ENCODE measurements at places on chromosomes 7 and 10.

- DNase-seq, result no peak
Observed at GRCh38 chr10:103497161-103497915, 3.8 kb downstream of the NEURL1 start.

DNA sequence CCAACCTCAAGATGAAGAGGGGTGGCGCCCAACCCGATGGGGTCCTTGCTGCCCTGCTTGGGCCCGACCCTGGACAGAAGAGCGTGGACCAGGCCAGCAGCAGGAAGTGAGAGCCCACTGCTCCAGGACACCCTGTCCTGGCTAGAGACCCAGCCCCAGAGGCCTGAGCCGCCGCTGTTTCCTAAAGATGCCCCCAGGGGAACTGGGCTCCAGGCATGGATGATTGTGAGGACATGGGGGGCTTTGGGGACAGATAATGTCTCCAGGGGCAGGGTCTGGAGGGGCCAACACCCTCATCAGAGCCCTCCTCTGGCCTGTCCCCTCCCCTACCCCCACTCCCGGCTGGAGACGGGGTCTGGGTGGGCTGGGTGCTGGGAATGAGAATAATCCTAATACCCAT, 71.7 kb downstream of the MYL10 start:
- peak; percentile 45 for DNase-seq

- DNase-seq, result no peak
Observed at GRCh38 chr10:133484818-133485217, 31.1 kb downstream of the SCART1 start.

DNA sequence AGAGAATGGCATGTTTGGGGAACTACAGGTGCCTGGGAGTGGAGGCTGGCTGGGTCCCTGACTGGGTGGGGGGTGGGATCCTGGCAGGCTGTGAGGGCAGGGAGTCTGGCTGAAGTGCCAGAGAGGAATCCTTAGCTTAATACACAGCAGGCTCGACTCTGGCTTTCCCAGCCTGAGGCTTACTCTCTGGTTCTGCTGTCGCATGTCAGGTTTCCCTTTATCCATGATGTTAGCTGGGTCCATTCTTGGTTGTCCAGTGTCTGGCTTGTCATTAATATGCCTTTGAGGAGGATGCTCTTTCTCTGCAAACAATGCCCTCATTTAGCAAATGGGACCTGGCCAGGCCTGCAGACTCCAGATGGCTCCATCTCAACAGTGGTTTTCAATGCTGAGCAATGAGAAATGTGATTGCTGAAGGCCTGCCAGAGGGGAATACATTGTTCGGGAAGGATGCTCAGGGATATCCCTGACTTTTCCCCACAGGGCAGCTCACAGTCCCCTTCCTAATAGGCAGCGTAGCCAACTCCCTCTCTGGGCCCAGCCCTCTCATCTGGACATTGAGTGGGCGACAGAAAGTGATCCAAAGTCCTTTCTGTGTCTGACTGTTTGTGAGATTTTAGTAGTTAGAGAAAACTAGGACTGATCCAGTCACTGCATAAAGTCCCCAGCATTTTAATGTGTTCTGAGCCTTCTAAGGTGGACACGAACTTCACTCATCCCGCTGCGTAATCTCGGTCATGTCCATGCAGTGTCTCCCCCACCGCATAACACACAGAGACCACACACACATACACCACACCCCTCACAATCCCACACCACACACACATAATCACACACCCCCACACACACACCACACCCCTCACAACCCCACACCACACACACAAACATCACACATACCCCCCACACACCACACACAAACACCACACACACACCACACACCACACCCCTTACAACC, 124.9 kb downstream of the ANLN start:
- DNase-seq, result peak; percentile 82

GRCh38 chr7:33790746-33791145, 114.6 kb upstream of the BMPER start:
- DNase-seq, result peak; percentile 92

DNA sequence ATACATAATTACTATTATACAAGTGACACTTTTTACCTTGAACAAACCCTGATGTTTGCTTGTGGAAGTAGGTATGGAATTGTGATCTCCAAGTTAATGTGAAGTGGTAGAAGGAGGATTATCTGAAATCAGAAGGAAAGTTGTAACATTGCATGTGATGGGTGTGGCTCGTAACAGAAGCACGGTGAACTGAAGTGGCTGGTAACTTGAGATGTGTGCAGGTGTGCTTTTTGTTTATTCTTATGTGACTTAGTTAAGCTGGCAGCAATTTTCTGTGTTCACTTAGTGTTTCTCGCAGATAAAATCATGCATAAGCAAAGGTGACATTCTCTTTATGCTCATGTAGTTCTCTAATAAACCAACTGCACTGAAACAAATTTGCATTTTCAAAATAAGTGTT, 82.3 kb downstream of the ZEB1 start:
- no peak for DNase-seq
